CD14-positive monocyte (primary cell): ENCODE measurements at places on chromosomes 4 and X.

- no peak for DNase-seq
Measured at GRCh38 chr4:20288846-20289512, 37.3 kb downstream of the SLIT2 start.

DNA sequence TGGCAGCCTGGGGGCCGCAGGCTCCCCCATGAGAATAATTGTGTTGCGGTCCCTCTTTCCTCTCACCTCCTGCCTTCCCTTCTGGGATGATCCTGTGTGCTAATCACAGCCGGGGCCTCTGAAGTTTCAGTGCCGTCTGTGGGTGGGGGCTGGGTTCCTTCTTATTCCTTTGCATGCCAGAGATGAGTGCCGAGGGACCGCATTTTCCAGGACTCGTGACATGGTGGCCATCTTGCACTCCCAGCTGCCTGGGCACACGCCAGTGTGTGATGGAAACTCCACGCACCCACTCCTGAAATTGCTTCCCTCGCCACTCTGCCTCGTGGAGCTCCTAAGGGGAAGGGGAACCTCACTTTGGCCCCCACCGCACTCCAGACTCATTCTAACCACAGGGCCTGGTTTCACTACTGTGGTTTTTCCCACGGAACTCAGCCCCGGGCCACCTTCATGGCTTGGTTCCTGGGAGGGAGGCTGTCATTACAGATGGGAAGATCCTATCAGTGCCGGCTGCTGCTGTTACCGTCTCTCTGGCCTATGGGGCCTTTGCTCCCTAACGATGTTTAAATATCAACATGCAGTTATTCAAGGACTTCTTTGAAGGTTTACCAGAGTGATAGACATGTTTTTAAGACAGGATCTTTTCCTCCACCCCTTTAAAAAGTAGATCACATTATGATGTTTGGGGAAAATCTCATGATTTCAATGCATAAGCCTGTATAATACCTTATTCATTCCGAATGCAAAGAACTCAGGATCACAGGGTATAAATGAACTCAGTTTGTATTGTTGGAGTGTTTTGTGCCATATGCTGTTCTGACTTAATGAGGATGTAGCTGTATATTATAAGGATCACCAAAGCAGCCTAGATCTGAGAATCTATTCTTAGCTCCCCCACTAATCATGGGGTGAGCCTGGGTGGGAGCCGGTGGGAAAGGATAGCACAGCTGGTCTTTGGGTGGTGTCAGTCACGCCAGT, 89.6 kb downstream of the SORCS2 start:
- no peak for DNase-seq

- no peak for DNase-seq
Measured at GRCh38 chr4:103012060-103012459, 7.4 kb downstream of the SLC9B1 start.

DNA sequence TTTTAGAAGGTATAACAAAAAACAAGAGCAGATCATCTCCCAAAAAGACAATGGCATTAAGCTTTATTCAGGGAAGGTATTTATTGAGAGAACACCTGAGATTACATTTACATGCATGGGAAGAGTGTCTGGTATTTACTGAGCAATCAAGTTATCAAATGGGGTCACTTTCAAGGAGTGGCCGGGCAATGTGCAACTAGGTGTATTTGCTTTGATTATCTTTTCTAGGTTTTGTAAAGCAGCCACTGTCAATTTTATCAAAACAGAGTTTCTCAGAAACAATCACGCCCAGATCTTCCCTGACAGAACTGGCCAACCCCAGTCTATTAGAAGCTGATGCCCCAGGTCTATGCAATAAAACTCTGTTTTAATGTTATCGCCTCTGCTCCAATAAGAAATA, 169.5 kb downstream of the GLRA2 start:
- no peak for DNase-seq

GRCh38 chr4:74635074-74635473, 159.2 kb downstream of the BTC start:
- no peak for DNase-seq

GRCh38 chrX:79089896-79090584, 54.4 kb upstream of the GPR174 start:
- DNase-seq, result peak; percentile 10

- no peak for DNase-seq
Measured at GRCh38 chr4:1077711-1078477, 35.5 kb downstream of the RNF212 start.

DNA sequence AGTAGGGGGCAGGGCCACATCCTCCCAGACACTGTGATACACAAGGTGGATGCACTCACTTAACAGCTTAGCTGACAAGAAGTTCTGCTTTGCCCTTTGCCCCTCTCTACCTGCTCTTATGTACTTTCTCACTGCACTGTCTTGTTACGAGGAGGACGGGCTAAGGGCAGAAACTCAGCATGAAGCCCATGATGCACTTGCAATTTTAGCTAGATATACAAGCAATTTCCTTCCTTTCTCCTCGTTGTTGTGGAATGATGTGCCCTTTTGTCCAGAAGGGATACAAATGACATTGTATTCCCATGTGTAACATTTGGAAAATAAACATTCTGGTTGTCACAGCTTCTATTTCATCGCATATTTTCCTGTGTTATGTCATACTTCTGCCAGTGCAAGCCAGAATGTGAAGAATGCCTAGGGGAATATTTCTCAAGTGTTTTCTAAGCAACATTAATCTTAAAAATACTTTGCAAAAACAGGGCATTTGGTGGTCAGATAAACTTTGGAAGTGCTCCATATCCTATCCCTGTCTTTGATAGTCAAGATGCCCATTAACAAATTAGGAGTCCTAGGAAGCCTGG, 47.2 kb downstream of the MAOA start:
- no peak for DNase-seq

GRCh38 chr4:99868126-99868596, 26.1 kb downstream of the LAMTOR3 start:
- DNase-seq, result no peak

DNA sequence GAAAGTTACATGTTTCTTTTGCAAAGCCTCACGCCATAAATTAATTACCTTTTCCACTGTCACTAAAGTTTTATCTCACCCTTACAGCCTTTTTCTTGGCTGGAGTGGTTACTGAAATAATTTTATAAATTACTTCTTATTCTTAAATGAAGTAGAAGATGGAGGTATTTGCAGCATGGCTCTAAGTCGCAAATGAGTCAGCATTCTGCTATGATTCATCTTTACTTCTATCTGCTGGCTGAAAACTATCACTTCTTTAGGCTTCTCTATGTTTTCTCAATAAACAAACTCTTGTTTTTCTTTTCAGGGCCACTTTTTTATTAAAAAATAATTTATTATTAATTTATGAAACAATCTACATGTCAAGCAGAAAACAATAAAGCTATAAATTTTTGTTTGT, 210.2 kb upstream of the GYPA start:
- no peak for DNase-seq

DNA sequence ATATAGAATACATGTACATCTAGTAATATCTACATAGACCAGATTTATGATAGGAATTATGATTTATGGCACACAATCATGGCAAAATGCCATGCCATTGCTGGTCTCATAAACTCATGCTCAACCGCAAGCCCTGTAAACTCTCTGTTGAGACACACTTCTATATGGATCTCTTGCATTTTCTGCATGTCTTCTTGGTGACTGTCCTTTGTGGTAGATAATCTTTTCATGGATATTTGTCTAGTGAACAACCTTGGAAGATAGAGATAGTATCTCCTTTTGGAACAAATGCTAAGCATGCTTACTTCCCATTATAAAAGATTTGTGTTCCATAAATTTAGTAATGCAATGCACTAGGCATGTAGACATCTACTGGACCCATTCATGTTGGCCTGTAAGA, 328.0 kb downstream of the NAF1 start:
- DNase-seq, result no peak

GRCh38 chr4:3530663-3531254, 1.5 kb downstream of the LRPAP1 start:
- no peak for DNase-seq
